ENCODE measurements at places on chromosomes 1 and 21.

DNA sequence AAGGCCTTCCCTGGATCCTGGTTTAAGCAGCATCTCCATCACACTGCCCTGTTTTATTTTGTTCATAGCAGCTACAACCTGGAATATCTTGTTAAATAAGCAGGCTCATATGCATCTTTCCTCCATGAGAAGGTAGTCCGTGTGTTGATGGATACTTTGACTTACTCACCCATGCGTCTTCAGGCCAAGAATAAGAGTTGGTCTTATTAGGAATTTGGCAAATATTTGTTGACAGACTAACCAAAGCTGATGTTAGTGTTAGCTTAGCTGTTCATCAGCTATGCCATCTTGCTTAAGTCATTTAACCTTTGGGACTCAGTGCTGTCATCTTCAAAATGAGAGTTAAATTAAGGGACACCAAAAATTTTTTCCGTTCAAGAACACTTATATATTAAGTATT lies 59.2 kb downstream of the SASS6 start:
- no peak for DNase-seq

GRCh38 chr1:58324558-58324957 lies 222.0 kb downstream of the OMA1 start:
- no peak for DNase-seq

DNA sequence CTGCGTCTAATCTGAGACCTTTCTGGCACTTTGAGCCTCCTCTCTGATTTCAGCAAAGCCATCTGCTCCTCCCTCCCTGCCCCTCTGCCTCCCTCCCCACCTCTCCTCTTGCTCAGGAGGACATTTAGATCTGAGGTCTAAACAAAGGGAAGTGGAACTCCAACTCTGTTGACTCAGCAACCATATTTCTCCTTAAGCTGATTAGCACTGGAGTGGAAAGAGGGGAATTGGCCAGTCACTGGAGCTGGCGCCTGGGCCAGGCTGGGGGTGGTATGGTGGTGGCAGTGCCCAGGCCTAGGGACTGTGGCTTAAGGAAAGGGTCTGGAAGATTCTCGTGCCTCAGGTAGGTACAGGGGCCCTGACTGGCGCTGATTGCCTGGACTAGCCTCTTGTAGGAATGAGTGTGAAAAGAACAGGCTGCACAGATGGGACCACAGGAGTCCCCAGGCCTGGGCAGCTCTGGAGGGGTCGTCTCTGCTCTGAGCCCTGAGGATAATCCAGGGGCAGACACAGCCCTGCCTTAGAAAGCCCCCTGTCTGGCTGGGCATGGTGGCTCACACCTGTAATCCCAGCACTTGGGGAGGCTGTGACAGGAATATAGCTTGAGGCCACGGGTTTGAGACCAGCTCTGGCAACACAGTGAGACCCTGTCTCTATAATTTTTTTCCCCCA lies 11.9 kb downstream of the SH2D2A start:
- DNase-seq, result no peak

DNA sequence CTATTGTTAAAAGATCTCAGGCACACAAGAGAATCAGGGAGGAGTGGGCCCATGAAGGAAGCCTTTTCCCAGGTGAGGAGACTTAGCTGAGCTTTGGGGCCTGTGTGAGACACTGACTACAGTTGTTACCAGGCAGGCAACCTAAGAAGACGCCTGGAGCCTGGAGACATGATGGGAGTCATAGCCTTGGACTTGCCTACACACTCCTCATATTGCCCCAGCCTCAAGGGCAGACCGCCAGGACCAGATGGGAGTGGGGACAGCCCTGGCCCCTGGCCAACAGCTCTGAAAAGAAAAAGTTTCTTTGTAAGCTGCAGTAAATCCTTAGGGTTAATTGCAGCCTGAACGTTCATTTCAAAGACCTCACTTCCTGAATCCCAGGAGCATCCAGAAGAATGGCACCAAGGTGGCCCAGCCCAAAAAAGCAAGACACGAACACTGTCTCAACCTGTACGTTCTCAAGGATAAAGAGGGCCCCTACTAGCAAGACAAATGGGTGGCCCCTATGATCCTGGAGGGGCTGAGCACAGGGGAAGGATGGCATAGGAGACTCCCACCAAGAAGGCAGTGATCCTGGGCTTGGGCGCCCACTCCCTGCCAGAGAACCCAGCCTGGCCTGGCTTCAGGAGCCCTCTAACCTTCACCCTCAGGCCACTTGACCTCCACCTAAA lies 33.2 kb upstream of the BTG2 start:
- DNase-seq, result no peak

DNA sequence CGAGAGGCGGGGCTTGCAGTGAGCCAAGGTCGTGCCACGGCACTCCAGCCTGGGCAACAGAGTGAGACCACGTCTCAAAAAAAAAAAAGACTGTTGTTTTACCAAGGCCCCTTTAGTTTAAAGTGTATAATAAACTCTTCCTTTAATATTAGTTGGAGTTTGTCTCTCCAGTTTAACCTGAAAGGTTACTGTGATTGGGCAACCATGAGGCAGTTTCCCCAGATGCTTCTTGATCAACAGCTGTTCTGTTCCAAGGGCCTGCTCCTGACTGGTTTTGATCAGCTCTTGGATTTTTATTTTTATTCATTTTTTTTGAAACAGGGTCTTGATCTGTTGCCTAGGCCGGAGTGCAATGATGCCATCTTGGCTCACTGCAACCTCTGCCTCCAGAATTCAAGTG lies 18.1 kb upstream of the C2CD2 start:
- DNase-seq, result no peak

DNA sequence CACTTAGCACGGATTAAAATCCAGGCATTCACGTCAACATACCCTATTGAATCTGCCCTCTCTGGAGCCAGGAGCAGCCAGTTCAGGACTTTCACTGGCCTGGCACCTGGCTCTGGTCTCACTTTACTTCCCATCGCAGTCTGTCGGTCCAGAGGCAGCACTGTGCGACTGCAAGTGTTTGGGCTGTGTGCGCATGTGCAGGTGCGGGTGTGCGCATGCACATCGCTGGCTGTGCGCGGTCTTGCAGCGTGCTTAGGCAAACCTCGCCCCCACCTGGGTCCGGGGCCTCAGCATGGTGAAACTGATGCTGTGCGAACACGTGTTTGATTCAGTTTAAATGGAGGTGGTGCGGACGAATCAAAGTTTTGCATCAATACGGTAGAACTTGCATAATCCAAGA lies 38.0 kb downstream of the ATF3 start:
- no peak for DNase-seq

GRCh38 chr1:17119076-17119772 lies at the start of gene PADI2:
Gene PADI2 (minus strand): TSS chr1:17119451. CDS start chr1:17119371, 80 bp downstream.
- DNase-seq, result peak; percentile 29

- DNase-seq, result no peak
Measured at GRCh38 chr1:247115141-247115510, 11.0 kb upstream of the ZNF669 start.

DNA sequence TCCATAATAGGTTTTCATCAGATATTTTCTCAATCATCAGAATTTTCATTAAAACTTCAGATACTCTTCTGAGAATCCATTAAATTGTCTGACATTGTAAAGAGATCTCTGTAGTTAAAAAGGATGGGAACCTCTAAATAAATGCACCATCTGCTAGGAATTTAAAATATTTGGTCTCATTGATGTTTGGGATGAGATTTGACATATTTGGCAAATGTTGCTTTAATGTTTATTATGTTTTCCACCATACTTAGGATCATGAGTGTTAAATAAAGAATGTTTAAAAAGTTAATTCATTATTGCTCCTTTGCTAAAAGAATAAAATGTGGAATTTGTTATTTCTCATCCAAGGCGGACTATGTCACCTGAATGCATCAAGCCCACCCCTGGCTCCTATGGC lies 85.5 kb upstream of the VANGL1 start:
- no peak for DNase-seq

- DNase-seq, result no peak
Measured at GRCh38 chr1:213934649-213935048, 53.1 kb upstream of the PROX1 start.

DNA sequence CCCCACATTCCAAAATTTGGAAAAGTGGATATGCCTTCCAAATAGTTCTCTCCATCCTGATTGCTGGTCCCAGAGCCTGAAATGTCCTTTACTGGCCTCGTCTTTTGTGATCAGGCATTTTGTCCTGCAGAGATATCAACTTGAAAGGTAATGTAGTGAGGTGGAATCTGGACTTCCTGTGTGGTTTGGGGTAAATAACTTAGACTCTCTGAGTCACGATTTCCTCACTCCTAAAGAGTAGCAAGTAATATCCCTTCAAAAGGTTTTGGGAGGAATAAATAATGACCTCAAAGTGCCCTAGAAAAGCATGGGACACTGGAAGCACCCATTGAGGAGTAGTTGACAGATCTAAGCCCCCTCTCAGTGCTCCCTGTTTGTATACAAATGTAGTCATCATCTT lies 426.6 kb downstream of the OMA1 start:
- no peak for DNase-seq

GRCh38 chr1:99970713-99971255 lies 988 bp downstream of the SLC35A3 start:
- DNase-seq, result no peak

DNA sequence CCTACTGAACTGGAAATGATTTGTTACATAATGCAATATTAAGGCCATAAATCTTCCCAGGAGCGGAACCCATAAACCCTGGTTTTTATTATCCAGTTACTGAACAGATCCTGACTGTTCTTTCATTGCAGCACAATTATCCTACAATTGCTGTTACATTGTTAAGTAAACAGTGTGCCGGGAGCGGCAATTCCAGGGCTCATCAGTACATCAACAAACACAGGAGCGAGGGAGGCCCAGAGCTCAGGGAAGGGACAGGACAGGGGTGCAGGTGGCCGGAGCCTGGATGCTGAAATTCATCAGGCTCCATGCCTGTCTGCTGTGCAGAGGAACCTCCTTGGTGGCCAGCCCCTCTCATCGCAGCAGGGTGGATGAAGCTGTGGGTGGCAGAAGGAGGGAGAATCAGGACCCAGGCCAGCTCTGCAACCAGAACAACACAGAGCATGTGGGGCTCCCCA lies 544.7 kb downstream of the NPHP4 start:
- DNase-seq, result no peak

All from activated naive CD8-positive, alpha-beta T cell treated with anti-CD3 and anti-CD28 coated beads, Interleukin-2, amount 50 U/mL, for 16 hours (primary cell).